ENCODE measurements at places on chromosomes 11 and 22.

- DNase-seq = no peak
Measured at GRCh38 chr11:68325907-68326220, 13.5 kb downstream of the LRP5 start.

DNA sequence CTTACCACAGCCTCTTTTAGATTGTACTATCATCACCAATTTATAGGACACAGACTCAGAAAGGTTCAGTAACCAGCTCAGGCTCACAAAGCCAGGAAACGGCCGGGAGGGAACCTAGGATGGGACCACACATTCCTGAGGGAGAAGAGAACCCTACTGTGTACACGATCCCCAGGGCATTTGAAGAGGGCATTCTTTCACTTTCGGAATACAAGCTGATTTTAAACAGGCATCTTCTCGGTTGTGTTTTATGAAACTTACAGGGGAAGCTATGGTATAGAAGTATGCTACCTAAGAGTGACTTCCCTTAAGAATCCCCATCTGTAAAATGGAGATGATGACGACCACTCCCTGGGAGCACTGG is 19.0 kb downstream of the SMCO4 start:
- no peak for DNase-seq

DNA sequence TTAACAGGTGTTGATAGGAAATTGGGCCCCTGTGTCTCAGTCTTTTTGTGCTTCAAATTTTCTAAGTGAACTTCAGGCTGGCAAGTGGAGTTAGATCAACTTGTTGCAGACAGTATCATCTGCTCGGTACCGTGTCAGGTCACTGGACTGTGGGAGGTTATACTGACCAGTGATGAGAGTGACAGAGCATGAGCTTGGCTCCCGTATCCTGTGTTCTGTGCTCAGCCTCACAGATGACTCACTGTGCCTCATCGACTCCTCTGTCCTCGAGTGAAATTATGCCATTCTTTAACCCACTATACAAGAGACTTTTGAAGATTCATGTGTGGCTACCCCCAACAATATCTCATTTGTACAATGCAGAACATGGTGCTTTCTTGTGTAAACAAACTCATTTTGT is 7.9 kb downstream of the GRAP2 start:
- peak; percentile 53 for DNase-seq

- no peak for DNase-seq
Measured at GRCh38 chr22:49815641-49816091, 12.0 kb downstream of the BRD1 start.

DNA sequence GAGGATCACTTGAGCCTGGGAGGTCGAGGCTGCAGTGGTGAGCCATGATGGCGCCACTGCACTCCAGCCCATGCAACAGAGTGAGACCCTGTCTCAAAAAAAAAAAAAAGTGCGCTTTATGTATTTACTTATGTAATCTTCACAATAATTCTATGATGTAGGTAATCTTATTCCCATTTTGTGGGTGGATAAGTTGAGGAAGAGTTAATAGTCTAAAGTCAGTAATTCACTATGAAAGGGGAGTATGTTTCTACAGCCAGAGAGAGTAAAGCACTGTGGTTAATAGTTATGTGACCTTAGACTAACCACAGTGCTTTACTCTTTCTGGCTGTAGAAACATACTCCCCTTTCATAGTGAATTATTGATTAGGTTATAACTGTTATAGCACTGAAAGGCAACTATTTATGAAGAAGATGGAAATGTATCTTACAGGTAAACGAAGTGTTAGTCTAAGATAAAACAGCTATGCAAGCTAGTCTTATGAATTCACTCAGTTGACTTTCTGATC is 11.9 kb downstream of the CTR9 start:
- no peak for DNase-seq

DNA sequence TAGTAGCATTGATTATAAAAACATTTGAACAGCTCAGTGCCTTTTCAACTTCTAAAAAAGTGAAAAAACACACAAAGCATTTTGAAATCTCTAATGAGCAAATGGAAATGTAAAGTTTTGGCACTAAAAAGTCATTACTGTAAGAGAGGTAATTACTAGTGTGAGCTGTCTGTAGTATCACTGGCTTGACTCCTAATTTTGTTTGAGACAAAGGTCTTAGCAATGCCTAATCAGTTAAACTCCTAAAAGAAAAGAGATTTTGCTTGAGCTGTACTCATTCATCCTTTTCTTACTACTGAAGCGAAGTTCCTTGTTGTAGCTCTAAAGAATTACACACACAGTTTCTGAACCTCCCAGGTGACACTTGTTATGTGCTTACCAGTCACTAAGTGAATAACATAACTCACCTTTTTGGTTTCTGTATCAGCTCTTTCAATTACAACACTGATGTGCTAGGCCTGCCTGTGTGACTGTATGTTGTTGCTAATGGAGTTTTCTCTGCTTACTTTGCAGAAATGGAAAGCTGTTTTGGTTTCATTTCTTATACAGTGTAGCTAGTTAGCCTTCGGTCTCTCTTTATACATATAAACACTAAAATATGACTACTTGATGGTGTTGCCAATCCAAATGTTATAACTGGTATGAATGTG is 924.4 kb upstream of the TENM4 start:
- DNase-seq = no peak

DNA sequence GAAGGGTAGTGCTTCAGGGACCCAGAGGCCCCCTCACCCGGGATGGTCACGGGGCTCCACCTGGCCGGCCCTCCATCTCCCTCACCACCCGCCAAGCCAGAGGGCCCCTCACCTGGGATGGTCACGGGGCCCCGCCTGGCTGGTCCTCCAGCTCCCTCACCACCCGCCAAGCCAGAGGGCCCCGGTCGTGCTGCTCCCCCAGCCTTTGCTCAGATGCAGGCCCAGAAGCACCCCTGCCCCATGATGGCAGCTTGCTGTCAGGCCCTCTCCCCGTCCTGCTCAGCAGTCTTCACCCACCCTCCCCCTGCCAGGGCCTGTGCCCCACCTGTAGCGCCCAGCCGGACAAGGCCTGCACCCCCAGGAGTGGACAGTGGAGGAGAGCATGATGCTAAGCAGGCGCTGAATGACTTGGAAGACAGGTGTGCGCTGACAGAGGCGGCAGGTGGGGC is 7.3 kb downstream of the DENND6B start:
- no peak for DNase-seq

DNA sequence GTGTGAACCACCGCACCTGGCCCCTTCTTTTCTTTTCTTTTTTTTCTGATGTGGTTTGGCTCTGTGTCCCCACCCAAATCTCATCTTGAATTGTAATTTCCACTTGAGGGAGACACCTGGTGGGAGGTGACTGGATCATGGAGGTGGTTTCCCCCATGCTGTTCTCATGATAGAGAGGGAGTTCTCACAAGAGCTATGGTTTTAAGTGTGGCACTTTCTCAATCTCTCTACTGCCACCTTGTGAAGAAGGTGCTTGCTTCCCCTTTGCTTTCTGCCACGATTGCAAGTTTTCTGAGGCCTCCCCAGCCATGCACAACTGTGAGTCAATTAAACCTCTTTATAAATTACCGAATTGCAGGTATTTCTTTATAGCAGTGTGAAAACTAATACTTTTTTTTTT is 4.9 kb upstream of the TCN2 start:
- peak; percentile 14 for DNase-seq

- DNase-seq = no peak
Measured at GRCh38 chr11:86184728-86185380, 59.7 kb upstream of the EED start.

DNA sequence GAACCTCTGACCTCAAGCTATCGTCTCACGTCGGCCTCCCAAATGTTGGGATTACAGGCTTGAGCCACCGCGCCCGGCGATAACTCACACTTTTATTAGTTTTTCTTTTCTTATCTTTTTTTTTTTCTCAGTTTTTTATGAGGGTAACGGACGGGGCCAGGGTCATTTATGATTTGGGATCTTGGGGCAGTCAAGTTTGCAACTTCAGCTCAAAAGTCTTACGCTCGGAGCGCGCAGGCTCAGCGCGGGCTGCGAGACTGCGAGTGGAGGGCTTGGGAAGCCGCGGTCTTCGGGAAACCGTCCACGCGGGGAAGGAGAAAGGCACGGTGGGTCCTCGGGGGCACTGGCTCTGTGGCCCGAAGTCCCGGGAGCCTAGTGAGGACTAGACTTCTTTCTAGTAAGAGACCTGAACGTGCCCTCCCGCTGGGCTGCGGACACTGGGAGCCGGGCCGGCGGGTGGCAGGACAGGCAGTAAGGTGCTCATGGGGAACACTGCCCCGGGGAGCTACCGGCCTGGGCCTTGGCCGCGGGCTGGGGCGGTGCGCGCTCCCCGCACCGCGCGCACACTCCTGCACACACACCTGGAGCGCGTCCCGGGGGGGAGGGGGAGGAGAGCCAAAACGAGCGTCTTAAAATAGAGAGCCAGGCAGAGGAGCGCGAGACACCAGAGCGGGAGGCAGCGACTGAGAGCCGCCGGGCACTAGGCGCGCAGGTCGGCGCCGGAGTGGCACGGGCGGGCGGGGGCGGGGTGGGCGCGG is 476 bp upstream of the BARX2 start:
- no peak for DNase-seq

- DNase-seq = peak; percentile 48
Measured at GRCh38 chr11:35013514-35014233, 97.3 kb downstream of the PDHX start.

Measured in stimulated activated CD4-positive, alpha-beta T cell treated with anti-CD3 and anti-CD28 coated beads, Interleukin-4, amount 100 ng/mL, for 24 hours (primary cell).